ENCODE measurements at places on chromosomes 7 and 10.

DNA sequence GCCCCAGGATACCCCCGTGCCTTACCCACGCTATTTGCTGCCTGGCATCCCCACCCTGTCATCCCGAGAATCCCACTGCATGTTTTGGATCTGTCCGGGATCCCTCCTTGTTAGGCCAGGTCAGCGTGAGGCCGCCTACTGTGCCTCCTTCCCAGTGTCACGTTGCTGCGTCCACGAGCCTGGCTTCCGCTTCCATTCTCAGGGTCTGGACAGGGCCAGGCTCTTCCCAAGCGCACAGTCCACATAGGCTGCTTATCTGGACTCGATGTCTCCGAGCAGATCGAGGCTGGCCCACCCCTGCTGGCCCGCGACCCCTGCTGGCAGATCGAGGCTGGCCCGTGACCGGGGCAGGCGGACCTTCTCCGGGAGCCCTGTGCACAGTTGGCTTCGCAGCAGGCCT, 27.1 kb downstream of the FOXK1 start:
- DNase-seq = no peak

DNA sequence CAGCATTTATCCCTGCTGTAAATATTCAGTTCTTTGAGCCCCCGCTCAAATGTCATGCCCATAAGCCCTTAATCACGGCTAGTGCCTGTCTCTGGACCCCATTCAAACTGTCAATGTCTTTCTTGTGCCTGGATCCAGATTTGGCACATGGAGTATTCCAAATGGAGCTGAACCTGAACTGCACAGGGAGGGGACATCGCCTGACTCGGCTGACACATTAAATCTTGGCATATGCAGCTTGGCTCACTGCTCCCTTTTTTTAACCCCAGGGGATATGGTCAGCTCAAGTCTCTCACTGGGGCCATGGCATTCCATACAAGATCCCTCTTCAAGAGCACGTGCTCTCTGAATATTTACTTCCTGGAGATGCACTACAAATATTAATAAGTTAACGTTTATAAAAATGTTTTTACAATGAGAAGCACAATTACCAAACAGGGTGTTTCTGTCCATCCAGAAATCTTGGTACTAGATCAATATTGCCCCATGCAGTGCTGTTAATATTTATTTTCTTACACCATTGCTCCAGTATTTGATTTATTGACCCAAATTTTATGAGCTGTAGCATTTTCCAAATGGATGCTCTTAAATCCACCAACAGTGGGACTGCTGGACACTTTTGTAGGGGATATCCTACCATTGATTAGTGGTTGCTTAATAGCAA, 57.4 kb downstream of the FGFR2 start:
- DNase-seq = no peak

- DNase-seq = no peak
These were observed 735 bp downstream of the ZNF394 start for GRCh38 chr7:99499371-99499720.

- DNase-seq = no peak
These were observed 21.3 kb downstream of the SSMEM1 start for GRCh38 chr7:130228840-130229502.

- no peak for DNase-seq
These were observed 7.5 kb downstream of the NRP1 start for GRCh38 chr10:33326933-33327332.

DNA sequence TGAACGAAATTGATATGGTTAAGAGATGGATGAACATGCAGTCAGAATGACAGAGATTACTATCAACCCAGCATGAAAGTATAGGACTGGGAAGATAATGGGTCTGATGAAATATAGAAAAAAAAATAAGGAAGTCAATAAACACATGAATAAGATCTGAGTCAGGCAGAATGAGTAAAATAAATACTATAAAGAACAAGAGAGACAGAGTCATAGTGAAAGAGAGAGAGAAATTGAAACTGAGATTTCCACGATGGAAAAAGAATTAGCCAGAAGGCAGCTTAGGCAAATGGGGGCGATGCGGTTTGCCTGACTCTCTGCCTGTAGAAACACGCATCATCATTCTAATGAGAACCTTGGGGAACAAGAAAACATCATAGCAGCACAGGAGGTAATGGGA, 26.6 kb downstream of the SEMA3D start:
- no peak for DNase-seq

GRCh38 chr10:109126016-109126415, 797.3 kb downstream of the XPNPEP1 start:
- no peak for DNase-seq

DNA sequence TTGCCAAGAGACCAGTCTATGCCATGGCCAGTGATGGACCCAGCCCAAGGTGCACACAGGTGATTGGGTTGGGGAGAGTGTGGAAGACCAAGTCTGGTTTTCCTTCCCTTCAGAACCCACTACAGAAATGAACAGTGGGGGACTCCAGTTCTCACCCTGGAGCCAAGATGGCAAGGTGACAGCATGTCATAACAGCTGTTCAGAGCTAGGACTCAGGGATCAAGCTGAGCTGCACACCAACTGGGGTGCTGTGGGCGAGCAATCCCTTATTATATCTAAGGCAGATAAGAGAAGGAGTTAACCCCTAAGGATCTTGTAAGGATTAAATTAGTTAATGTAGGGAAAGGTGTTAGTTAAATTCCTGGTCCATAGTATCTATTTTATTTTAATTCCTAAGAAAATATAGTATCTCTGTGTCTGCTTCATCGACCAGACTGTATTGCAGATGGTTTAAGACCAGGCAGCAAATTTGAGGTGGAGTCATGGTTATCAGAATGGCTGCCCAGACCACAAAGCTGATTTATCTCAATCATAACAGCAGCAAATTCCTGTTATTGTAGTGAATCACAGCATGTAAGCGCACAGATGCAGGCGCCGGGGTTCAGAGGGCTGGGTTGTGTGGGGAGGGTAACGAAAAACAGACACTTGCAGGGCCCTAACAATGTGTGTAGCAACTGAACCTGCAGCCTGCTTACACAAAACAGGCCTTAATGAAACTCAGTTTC, 208.7 kb upstream of the ZNF32 start:
- no peak for DNase-seq

DNA sequence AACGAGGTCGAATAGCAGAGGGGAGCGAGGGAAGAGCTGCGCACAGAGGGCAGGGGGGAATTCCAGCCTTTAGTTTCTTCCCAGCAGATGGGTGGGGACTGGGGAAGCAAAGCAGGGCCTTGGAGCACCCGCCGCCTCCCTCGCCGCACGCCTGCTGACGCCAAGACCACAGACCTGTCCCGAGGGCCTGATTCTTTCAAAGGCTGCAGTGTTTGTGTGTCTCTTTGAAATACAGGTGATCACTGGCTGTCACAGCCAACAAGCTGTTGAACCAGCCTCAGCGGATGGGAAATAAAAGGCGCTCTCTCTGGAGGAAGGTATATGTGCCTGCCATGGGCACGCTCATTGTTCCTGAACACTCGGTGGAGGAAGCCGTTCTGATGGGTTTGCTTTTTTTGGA, 119.3 kb downstream of the FAM53B start:
- DNase-seq = no peak

All from NCI-H1417 treated with DMSO at 0.1 percent for 48 hours (cell line).